Colonic mucosa (tissue), 4 donors: ENCODE measurements at places on chromosomes 7 and 10. TPM values are rescaled to one million over a fixed set of nuclear protein-coding genes. Genes with fewer than 3 reads are reported as not detected.
A peak's percentile ranks its signal among the peaks of the same experiment; 100 is the strongest.

The CALML5 gene
- not detected for total RNA-seq

The COL13A1 gene
- total RNA-seq: 1.0 TPM

The ABCA13 gene
- 1.7 TPM for total RNA-seq

DNA sequence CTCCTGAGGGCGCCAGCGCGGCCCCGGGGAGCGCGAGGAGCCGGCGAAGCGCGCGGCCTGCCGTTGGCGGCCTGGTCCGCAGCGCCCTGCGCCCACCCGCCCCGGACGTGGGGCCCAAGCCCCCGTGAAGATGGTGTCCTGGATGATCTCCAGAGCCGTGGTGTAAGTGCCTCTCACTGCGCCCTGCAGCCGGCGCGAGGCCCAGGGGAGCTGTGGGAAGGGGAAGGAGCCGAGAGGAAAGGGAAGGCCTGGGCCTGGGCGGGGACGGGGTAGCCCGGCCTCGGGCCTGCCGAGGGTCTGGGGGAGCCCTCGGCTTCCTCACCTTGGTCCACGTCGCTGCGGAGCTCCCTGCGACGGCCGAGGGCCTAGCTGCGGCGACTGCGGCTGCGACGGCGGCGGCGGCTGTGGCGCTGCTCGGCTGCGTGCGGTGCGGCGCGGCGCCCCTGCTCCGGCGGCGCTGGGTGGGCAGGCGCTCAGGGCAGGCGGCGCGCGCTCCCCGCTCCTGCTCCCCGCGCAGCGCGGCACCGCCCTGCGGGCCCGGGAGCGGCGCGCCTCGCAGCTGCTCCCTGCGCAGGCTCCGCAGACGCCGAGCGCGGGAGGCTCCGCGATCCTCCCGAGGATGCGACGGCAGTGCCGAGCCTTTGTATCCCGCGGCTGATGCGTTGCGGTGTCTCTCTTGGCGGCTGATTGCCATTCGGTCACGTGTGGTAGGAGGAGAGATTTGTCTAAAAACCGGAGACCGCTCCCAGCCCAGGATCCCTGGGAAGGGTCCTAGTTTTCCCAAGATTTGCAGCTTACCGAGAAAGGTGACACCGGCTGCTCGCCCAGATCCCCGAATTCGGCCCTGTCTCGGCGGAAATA lies 445 bp downstream of the REEP3 start:
- H3K36me3 ChIP-seq: no peaks in the 10 kb centered on the region
- no peaks in the 10 kb centered on the region for H3K27me3 ChIP-seq
- H3K4me3 ChIP-seq: peak overlapping the region; percentile 63
- H3K4me1 ChIP-seq: no peaks in the 10 kb centered on the region

- H3K4me3 ChIP-seq: no peak overlapping the region
- H3K36me3 ChIP-seq: no peaks in the 10 kb centered on the region
- H3K4me1 ChIP-seq: no peaks in the 10 kb centered on the region
- DNase-seq: peak; percentile 56
These were observed 134.3 kb downstream of the PRKCQ start for GRCh38 chr10:6445671-6446316.

DNA sequence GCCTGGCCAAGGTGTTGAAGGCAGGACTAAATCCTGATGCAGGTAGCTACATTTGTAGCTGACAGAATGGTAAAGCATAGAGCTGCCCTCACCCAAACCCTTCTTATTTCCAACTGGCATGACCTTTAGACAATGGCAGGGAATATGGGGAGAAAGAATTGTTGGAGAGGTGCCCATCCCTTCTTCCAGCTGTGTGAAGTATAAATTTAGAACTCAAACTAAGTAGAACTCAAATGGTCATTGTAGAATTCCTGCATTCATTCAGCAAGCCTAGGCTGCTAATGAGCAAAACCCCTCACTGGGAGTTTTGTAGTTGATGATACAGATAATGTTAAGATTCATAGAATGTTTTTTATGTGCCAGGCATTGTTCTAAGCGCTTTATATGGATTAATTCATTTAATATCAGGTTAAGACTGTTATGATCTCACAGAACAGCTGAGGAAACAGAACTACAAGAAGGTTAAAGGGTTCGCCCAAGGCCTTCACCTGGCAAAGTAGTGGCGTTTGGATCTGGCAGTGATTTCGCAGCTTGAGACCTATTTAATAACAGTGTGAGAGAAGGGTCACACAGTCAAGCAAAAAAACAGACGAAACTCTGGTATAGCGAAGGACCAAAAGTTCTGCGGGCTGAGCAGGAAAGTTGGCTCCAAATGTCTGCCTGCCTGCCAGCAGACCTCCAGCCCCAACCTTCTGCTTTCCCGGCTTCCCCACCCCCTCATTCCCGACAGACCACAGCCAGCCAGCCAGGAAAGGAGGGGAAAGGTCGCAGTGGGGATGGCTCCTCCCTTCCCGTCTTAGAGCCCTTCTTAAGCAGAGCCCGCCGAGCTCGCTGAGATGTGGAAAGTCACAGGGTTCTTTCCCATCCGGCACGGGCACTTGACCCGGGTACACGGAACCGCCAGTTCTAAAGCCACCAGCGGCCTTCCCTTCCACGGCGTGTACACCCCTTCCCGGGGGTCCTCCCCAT lies 1.6 kb upstream of the HILPDA start:
- H3K4me3 ChIP-seq: no peak overlapping the region
- H3K36me3 ChIP-seq: no peaks in the 10 kb centered on the region
- H3K4me1 ChIP-seq: no peaks in the 10 kb centered on the region
- peak overlapping the region; percentile 75 for H3K27ac ChIP-seq
- H3K27me3 ChIP-seq: no peaks in the 10 kb centered on the region

DNA sequence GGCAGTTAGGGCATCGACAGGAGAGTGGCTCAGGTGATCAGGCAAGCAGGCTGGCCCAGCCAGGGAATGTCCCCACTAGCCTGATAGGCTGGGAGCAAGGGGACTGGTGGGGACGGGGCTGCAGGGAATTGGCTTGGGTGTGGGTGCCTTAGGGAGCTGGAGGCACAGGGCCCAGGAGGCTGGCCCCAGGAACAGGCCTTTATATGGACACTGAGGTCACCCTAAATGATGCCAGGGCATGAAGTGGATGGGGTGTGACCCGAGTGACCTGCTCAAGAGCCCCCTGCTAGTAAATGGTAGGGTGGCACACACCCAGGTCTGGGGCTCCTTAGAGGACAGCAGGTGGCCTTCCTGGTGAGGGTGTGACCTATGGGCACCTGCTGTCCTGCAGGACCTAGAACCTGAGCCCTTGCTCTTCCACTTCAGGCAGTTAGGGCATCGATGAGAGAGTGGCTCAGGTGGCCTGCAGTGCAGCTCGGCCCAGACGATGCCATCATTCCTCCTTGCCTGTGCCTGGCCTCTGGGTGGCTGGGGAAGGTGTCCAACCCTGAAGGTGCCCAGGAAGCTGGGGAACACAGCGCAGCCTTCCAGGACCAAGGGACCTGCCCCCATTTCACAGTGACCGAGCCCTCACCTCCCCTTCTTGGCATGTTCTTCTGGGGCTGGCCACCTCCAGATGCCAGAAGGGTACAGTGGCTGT lies 51.7 kb upstream of the LEP start:
- peaks cover 3% of the 10 kb centered on the region for H3K27me3 ChIP-seq
- H3K4me1 ChIP-seq: no peaks in the 10 kb centered on the region
- H3K27ac ChIP-seq: no peak overlapping the region

DNA sequence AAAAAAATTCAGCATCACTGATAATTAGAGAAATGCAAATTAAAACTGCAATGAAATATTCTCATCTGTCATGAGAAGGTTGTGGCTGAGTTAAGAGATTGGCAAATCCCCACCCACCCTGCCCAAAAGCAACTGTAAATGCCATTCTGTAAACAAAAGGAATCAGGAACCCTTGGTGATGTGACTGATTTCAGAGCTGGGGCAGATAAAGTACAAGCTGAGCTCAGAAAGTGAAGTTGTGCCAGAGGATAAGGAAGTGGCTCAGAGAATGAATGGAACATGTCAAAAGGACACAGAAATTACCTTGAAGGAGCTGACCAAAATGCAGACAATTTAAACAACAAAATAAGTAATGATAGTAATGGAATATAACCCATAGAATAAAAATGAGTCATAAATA lies 32.7 kb upstream of the ARMS2 start:
- no peak for DNase-seq
- H3K27ac ChIP-seq: no peak overlapping the region
- no peaks in the 10 kb centered on the region for H3K36me3 ChIP-seq
- H3K4me3 ChIP-seq: no peak overlapping the region

DNA sequence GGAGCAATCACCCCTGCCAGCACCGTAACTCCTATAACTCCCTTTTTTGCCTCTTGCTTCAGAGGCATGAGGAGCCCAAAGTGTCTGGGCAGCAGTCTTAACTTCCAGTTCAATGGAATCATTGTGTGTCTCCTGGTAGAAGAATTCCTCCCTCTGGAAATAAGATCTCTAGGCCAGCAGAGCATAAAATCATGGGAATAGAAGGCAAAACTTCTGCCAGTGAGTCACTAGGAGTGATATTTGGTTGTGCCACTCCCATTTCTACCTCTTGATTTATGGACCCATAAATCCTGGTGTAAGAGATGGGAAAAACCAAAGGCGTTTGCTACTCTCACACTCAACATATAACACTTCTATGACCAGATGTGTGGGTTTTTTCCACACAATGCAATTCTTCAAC lies 104.9 kb upstream of the FAM180A start:
- no peak overlapping the region for H3K4me3 ChIP-seq
- no peaks in the 10 kb centered on the region for H3K27me3 ChIP-seq
- H3K4me1 ChIP-seq: no peaks in the 10 kb centered on the region
- H3K27ac ChIP-seq: no peak overlapping the region

DNA sequence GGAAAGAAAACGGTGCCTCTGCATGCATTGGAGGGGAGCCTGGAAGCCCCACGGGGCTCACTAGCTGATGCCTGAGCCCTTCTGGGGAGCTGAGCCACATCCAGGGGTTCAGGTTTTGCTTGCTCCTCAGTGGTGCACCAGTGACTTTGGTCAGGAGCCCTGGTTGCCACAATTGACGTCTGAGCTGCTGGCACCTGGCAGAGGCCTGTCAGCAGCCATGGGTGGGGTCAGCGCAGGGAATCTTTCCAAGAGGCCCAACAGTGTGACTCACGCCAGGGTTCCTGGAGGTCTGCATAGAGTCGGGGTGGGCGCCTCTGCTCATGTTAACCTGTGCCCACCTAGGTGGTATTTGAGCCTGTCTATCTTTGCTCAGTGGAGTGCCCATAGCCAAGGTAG lies 138.7 kb downstream of the NEURL1 start:
- H3K4me3 ChIP-seq: no peak overlapping the region
- DNase-seq: no peak
- H3K36me3 ChIP-seq: no peaks in the 10 kb centered on the region
- H3K27me3 ChIP-seq: no peaks in the 10 kb centered on the region
- no peaks in the 10 kb centered on the region for H3K4me1 ChIP-seq

DNA sequence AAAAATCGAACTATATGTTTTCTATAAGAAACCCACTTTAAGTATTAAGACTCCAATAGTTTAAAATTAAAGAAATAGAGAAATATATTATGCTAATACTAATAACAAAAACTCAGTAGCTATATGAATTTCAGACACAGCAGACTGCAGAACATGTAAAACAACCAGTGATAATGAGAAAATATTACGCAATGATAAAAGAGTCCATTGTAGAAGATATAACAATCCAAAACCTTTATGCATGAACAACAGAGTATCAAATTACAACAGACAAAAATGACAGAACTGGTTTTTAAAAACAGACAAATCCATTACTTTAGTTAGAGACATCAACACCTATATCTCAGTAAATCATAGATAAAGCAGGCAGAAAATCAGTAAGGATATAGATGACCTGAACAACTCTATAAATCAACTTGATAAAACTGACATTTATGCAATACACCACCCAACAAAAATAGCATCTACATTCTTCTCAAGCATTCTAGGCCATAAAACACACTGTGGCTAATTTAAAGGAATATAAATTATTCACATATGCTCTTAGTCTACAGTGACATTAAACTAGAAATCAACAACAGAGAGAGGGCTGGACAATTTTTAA lies 669.5 kb upstream of the GHITM start:
- DNase-seq: no peak
- H3K27ac ChIP-seq: no peak overlapping the region
- H3K36me3 ChIP-seq: no peaks in the 10 kb centered on the region
- no peaks in the 10 kb centered on the region for H3K4me1 ChIP-seq
- no peaks in the 10 kb centered on the region for H3K27me3 ChIP-seq
- no peak overlapping the region for H3K4me3 ChIP-seq

DNA sequence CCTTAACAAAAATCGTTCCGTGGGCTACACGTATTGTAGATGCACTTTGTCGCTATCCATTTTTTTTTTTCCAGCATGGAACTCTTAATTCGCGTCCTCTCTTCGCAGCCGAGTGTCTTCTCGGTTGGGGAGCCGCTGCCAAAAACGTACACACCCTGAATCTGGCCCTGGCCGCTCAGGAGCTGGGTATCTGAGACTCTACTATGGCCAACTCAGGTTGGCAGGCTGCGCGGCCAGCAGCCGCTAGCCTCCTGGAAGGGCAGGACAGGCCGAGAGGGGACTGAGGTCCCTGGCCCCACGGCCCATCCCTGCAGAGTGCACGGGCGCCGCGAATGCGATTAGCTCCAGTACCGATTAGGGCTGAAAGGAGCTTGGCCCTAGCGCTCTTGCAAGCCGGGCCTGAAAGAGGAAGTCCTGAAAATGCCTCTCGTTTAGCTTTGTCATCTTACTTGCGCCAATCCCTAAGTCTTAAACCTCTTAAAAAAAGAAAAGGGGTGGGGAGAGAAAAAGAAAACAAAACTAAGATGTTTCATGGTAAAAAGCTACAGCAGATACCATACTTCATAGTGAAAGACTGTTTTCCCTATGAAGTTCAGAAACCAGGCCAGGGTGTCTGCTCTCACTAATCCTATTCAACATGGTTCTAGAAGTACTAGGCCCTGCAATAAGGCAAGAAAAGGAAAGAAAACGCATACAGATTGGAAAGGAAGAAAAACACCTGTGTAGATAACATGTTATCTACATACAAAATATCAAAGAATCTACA lies 113.2 kb upstream of the RHEB start:
- peak overlapping the region; percentile 94 for H3K27ac ChIP-seq
- peak; percentile 68 for DNase-seq
- H3K27me3 ChIP-seq: no peaks in the 10 kb centered on the region
- H3K4me1 ChIP-seq: peaks cover 6% of the 10 kb centered on the region

DNA sequence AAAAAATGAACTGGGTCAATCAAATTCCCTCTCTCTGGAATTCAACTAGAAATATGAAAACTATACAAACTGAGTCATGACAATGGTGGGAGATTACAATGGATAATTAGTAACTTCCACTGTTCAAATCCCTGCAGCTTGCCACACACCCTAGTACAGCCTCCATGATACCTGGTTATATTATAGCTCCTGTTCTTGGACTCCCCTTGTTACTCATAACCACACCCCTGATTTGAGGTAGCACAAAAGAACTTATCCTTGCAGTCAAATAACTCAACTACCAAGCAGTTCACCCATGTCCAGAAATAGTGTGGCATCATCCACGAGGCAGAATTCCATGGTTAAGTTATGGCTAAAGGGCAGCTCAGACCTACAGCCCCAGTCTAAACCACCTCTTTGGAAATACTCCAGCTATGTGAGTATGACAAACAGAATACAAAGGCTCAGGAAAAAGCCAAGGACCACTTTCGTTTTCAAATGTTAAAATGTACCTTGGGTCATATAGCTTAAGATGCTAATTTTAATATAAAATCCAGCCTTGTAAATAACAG lies 164.7 kb downstream of the CPEB3 start:
- no peaks in the 10 kb centered on the region for H3K4me1 ChIP-seq
- no peaks in the 10 kb centered on the region for H3K27me3 ChIP-seq
- no peak overlapping the region for H3K27ac ChIP-seq
